ENCODE measurements at places on chromosomes 1 and 21.

DNA sequence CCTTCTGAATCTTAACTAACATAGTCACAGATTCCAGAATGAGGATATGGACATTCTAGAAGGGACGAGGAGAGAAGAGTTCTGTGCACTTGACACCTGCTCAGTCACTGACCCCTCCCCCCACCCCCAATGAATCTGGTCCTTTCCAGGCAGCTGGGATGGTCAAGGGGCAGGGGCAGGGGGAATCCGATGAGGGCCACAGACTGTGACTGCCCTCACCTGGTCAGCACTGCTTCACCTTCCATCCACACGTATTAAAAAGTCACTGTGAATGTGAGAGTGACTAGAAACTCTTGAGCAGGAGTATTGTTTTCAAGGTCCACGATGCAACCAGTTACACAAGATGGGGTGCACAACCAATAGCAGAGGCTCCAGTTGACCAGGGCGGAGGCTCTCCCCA, 9.5 kb upstream of the PRAMEF12 start:
- no peak for DNase-seq

DNA sequence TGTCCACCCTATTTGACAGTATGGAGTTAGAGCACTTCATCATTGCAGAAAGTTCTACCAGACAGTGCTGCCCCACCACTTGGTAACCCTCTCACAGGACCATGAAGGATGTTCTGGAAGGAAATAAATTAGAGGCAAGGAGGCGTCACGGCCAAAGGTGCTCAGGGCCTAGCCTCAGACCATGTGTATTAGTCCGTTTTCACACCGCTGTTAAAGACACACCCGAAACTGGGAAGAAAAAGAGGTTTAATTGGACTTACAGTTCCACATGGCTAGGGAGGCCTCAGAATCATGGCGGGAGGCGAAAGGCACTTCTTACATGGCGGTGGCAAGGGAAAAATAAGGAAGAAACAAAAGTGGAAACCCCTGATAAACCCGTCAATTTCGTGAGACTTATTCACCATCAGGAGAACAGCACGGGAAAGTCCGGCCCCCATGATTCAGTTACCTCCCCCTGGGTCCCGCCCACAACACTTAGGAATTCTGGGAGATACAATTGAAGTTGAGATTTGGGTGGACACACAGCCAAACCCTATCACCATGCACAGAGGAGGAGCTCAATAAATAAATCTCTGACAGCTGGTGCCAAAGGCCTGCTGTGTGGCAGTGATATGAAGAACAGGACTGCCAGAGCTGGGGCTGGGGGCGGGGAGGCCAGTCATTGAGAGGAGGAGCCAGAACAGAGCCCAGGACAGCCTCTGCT, 75.8 kb downstream of the FHAD1 start:
- DNase-seq, result no peak

- DNase-seq, result peak; percentile 13
Measured at GRCh38 chr1:204996981-204997380, 46.0 kb upstream of the CNTN2 start.

- peak; percentile 66 for DNase-seq
Measured at GRCh38 chr1:154445040-154445472, 39.9 kb downstream of the IL6R start.

- DNase-seq, result peak; percentile 89
Measured at GRCh38 chr1:23177438-23178380, 9.1 kb upstream of the LUZP1 start.

- DNase-seq, result peak; percentile 35
Measured at GRCh38 chr1:79151006-79151796, 144.7 kb upstream of the ADGRL4 start.

DNA sequence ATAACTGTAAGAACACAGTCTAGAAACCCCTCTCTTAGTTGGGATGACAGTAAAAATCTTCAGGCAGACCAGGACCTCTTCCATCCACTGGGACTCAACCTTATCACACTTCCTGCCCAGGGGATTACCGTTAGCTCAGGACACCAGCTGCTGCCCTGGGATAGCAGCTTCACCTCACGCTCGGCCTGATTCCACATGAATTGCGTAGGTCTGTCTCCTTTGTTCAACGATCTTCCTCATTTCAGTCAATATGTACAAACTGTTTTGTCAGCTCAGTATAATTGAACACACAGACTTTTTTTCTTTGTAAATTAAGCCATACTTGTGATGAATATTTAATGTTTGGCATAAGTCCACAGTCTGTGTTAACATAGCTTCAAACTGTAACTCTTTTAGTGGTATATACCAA, 290.4 kb downstream of the GRIK1 start:
- DNase-seq, result no peak

All from kidney tubule cell (primary cell).